LHCN-M2 (cell line): ENCODE measurements at places on chromosomes 2 and 18. TPM values are rescaled to one million over a fixed set of nuclear protein-coding genes. Genes with fewer than 3 reads are reported as not detected.

GRCh38 chr2:226754821-226755604 lies 44.6 kb downstream of the IRS1 start:
- no peak for DNase-seq

SLC16A14 gene
- total RNA-seq: 0.11 TPM in 1 of 2 replicates, not detected in the other

DNA sequence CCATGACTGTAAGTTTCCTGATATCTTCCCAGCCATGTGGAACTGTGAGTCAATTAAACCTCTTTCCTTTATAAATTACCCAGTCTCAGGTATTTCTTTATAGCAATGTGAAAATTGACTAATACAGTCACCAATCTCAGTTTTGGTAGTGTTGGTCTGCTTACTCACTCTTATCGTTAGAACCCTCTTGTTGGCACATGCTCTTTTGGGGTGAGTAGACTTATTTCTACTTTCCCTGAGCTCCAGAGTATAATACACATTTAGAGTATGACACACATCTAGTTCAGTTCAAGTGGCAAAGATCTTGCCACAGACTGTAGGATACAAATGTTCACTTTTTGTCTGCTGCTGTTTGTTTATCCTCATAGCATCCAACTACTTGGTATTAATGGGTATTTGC lies 347.5 kb upstream of the CELF4 start:
- no peak for DNase-seq

- peak; percentile 80 for DNase-seq
Observed at GRCh38 chr2:32135409-32135808, 30.3 kb upstream of the SLC30A6 start.

DNA sequence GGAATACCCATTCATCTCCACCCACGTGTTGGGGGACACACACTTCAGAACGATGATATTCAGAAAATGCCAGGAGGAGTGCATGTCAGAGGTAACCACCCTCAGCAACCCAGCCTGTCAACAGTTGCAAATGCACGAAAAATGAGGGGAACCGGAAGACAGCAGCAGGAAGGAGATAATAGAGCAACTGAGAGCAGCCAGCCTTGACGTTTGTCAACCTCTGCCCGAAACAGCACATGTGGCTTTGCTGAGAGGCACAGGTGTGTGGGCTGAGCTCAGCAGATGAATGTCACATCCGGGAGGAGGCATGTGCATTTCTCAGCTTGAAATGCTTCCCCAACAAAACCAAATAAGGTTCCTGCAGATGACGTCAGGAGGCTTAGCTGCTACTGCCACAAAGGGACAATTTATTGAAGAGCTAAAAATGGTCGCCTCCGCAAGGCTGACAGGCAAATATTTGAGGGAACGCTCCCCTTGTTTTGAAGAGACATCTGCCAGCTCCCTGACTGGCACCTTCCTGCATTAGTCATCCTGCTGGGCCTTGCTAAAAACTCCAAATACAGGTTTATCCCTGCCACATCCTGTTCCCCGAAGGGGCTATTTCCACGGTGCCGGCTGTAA lies 419.0 kb downstream of the NBAS start:
- DNase-seq: peak; percentile 5

- DNase-seq: peak; percentile 42
Observed at GRCh38 chr2:58098254-58099095, 51.9 kb downstream of the VRK2 start.
